ENCODE measurements at places on chromosomes 2 and 18.

DNA sequence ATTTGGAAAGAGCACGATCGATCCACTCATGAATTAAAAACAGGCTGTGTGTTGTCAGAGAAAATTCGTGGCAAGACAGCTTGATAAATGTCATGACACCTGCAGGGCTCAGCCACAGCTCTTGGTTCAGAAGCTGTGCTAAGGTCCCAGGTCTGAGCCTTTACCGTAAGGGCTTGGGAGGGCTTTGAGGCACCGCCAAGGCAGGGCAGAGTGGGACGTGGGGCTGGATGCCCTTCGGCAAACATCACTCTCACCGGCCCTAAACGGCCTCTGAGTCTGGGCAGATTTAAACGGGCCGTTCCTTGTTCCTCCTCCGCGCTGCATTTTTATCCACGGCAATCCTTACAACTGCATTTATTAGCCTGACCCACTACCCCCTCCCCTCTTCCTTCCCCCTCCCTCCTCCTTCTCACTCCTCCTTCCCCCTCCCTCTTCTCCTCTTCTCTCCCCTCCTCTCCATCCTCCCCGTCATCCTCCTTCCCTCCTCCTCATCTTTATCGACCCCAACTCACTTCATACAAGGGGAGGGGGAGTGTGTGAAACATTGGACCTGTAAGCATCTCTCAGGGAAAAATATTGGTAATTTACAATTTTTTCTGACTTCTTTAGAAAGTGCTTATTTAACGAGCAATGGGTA lies 33.9 kb downstream of the MBP start:
- no peak for DNase-seq

DNA sequence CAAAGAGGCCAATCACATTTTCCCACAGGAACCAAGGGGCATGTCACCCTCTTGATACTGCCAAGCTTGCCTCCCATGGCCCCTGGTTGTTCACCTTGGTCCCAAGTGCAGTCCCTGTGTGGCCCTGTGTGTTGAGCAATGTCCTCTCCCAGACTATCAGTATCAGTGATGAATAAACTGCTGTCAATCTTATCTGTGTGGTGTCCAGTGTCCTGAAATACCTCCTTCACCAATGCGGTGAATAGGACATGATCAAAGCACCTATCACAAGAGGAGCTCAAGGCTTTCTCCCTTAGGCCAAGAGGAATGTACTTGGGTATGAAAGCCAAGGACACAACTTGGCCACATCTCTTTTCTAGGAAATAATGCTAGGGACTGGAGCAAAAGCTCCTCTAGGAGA lies 68.2 kb downstream of the MAIP1 start:
- no peak for DNase-seq

- DNase-seq, result no peak
Measured at GRCh38 chr2:9959262-9959661, 7.8 kb downstream of the GRHL1 start.

DNA sequence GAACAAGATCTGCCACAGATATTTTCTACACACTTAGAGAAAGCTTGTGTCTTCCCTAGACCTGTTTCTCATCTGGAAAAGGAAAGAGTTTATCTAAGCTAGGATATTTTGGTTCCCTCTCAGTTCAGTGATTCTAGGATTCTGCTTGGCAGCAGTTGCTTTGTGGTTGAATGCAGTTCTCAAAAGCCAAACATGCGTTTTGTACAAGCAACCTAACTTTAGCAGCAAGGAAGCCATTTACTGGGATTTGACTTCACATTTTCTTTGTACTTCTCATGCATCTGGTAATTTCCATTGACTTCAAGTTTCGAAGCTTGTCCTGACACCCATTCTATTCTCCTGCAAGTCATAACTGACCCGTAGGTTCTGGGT lies 33.3 kb downstream of the VSNL1 start:
- no peak for DNase-seq

DNA sequence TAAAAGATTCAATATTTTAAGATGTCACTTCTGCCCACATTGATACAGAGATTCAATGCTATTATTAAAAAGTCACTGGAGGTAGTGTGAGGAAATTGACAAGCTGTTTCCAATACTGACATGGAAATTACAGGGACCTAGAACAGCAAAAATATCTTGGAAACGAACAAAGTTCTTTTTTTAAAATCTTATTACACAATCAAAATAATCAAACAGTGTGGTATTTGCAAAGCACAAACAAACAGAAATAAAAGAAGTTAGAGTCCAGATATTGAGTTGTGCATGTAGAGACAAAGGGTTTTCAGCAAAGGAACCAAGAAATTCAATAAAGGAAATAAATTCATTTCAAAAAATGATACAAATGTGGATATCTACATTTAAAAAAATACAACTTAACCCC lies 369.6 kb downstream of the NCKAP5 start:
- no peak for DNase-seq

DNA sequence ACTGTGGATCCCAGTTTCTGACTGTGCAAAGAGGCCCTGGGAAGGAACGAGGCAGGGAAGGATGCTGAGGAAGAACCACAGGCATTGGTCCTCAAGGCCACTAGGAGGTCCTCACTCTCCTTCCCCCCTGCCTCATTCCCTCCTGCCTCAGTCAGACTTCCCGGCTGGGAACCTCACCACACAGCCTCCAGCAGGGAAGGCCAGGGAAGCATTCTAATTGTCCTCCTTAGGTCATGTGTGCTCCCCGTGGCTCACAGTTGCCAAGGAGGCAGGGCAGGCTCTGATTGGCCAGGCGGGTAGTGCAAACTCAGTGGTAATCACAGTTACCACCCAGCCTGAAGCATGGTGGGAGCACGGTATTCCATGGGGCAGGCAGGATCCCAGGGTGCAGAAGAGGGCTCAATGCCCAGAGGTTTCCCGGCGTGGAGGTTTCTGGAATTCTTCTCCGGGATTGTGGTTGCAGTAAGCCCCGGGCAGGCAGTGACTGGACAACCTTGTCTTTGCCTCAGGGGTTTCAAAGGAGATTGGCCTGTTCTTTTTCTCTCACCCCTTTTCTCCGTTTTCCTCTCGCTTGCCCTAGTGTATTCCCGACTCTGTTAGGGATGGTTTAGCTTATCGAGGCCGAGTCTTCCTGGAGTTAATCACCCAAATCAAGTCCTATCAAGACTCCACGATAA lies 27.1 kb downstream of the FER1L5 start:
- no peak for DNase-seq

DNA sequence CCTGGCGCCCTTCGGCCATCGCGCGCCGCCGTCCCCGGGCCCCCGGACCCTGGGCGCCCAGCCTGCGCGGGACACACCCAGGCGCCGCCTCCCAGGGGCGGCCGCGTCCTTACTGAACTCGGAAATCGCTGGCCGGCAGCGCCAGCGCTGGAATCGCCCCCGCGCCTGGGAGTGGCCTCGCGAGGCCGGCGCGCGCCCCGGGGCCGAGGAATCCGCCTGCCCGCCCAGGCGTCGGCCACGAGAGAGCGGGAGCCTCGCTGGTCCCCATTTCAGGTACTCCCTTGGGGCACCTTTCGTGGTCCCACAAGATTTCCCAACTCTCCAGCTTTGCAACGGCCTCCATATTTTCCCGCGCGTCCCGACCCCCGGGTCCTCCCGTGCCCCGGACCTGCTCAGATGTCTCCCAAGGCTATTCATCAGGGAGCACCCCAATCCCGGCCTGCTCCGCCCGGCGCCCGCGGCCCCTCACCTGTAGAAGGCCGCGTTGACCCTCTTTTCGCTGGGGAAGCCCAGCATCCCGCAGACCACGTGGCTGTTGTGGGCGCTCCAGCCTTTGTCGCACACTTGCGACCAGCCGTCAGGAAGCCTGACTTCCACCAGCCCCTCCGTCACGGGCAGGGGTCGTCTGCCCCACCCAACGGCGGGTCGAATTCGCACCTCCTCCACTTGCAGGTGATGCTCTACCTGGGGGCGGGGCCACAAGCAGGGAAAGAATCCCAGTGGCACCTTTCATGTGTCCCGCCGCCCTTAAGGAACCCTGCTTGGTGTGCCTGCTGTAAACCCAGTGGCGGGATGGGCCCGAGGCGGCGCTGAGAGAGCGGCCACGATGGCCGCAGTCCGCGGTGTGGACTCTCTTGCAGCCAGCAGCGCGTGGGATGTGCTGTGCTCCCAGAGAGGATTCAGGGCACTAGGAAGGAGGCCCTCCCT lies 4.6 kb downstream of the LOXL3 start:
- no peak for DNase-seq

Data from activated naive CD4-positive, alpha-beta T cell treated with anti-CD3 and anti-CD28 coated beads, Interleukin-2, amount 50 U/mL, for 16 hours (primary cell).